Esophagus mucosa (tissue), 1 donor: ENCODE measurements at places on chromosomes 6 and 20. TPM values are rescaled to one million over a fixed set of nuclear protein-coding genes. Genes with fewer than 3 reads are reported as not detected.
A peak's percentile ranks its signal among the peaks of the same experiment; 100 is the strongest.

PRL gene
- total RNA-seq = not detected

GRCh38 chr20:1895674-1896483 lies 672 bp downstream of the SIRPA start:
- ATAC-seq = peak; percentile 11

DNA sequence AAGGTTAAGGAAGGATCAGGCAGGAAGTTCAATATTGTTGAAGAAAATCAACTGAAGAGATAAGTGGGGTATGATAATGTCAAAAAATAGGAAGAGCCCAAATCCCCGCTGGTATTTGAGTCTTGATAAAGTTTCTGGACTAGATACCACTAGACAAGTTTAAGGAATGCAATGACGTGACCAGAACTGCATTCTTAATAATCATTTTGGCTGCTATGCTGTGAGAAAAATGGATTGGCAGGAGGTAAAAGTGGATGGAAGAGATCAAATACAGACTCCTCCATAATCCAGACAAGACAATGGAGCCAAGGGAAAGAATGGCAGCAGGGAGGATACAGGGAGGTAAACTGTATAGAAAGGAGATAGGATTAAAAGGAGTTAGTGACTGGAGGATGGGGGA lies 128.2 kb downstream of the COL12A1 start:
- no peak for ATAC-seq

DNA sequence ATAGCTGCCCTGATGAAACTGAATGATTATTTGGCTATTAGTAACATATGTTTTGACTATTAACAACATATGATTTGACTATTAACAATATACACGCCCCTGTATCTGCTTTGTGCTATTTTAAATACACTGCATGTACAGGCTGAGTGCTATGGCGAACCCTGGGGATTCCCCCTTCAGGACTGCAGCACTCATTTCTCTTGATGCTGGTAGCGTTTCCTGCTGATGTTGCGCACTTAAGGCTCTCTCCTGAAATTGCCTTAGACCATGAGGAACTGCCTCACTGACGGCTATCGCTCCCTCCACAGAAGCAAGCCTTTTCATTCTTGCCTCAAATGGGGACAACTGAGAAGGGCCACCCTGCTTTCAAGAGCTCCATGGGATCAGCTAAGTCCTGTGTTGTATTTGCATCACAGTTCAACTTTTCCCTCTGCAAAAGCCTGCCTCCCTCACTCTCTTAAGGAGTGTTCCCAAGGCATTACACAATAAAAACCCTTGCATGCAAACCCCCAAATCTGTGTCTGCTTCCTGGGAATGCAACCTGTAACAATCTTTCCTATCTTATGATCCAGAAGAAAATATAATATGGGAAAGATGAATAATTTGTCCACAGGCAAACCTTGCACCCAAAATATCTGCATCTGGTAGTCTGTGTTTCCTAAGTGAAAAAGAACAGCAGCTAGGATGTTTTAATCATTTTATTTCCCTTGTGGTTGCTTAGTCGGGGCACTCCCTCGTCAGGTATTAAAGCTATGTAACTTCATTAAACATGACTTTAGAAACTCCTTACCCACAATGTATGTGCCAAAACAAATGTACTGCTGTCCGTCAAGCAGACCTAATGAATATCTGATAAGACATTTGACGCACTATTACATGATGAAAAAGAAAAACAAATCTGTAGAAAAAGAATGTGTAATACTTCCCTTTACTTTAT lies 456.4 kb downstream of the COL12A1 start:
- no peak for ATAC-seq

DNA sequence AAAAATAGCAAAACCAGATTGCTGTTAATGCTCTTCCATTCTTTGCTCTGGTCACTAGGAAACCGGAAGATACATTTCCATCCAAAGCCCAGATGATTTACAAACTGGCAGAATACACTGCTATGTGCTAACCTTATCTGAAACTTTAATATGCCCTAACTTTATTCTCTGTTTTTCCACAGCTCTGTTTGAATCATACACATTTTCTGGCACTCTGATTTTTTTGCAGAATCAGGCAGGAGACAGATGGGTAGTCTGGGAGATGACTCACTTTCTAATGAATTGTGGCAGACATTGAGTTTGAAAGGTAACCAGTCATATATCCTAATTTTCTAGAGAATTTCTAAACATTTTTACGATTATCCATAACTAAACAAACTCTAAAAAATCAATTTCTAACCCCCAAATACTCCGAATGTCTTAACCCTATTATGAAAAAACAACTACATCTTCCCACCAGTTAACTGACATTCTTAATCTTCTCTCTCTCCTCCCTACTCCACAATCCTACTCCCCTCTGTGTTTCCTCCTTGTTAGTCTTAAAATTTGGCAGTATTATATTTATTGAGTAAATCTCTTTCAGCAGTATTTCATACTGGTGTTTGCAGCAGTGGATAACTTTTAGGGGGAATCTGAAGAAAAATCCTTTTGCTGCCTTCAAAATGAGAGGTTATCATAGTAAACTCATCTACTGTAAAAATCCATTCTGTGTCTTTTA lies 63.5 kb downstream of the MAN1A1 start:
- no peak for ATAC-seq

DNA sequence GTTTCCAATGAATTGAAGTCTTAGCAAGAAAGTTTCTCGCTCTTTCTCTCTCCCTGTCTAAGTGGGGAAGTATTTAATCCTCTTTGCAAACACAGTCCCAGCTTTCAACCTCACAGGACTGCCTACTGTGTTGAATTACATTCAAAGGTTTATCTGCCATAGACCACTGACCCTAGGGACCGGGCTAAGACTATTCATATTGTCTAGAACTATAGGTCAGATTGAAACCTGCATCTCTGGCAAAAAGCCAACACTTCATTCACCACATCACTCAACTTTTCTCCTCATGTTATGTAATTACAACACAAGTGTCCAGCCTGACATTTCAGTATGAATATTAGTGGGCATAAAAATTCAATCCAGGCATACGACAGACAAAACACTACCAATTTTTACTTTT lies 314.7 kb upstream of the RSPO3 start:
- ATAC-seq = no peak

- no peak for ATAC-seq
Measured at GRCh38 chr20:20366876-20367574, 879 bp upstream of the INSM1 start.
